ENCODE measurements at places on chromosomes 4 and X.
A peak's percentile ranks its signal among the peaks of the same experiment; 100 is the strongest.

GRCh38 chr4:185838104-185838452, 26.1 kb upstream of the SORBS2 start:
- DNase-seq, result no peak

DNA sequence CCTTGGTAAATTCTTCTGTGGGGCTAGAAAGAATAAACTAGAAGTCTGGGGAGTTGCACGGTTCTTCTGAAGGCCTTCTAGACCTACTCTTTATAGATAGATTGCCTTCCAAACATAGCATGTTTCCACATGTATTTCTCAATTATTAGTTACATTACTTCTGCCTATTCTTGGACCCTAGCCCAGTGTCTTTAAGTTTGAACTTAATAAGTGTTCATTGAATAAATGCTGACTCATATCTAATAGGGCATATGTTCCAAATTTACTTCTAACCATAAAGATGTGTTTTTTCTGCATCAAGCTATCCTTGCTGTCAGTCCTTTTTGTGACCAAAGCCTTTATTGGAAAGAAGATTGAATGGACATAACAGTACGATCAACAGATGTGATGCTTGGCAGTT, 503.6 kb upstream of the ZFP42 start:
- DNase-seq, result no peak

DNA sequence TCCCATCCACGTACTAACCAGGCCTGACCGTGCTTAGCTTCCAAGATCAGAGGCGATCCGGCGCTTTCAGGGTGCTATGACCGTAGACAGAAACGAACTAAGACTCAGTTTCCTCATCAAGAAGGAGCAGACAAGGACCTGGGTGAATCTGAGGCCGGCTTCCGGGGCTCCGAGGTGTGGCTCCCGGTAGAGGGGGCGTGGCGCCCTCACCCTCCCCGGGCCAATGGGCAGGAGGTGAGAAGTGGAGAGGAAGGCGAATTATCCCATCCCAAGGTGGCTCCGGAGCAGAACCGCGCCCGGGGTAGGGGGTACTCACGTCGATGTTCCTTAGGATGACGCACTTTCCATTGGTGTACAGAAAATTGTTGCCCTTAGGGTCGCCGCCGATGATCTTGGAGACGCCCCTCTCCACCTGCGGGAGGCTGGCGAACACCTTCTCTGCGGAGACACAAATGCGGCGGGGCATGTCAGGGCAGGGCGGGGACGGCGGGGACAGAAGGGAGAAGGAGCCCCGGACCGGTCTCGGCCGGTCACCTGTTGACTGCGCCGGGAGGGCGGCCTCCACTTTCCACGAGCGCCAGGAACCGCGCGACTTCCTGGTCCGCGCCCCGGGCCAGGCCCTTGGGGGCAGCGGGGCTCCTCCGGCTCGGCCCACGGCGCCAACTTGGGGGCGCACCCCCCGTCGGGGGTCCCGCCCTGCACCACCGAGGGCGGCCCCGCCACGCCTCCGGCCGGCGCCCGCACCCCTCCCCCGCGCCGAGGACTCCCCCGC, 616 bp downstream of the WDR1 start:
- DNase-seq, result peak; percentile 71

GRCh38 chr4:6002492-6002833, 15.8 kb downstream of the C4orf50 start:
- no peak for DNase-seq

GRCh38 chr4:165222651-165222994, 15.3 kb downstream of the KLHL2 start:
- no peak for DNase-seq

- no peak for DNase-seq
Measured at GRCh38 chr4:164948975-164949374, 28.5 kb downstream of the TRIM61 start.

DNA sequence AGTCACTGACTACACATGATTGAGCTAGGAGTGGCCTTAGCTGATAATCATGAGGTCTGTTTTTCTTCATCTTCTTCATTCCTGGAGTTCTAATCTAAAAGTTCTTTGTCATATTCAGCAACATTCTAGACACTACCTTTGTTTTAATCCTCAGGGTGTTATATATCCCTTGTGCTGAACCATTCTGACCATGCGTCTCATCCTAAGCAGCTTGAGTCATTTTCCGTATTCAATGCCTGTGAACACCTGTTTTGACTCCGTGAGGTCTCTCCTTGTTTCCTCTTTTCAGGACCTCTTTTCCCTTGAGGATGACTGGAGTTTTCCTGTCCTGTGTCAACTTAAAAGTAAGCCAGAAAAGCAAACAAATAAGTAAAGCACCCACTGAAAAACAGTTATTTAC, 597.9 kb downstream of the GBA3 start:
- no peak for DNase-seq

DNA sequence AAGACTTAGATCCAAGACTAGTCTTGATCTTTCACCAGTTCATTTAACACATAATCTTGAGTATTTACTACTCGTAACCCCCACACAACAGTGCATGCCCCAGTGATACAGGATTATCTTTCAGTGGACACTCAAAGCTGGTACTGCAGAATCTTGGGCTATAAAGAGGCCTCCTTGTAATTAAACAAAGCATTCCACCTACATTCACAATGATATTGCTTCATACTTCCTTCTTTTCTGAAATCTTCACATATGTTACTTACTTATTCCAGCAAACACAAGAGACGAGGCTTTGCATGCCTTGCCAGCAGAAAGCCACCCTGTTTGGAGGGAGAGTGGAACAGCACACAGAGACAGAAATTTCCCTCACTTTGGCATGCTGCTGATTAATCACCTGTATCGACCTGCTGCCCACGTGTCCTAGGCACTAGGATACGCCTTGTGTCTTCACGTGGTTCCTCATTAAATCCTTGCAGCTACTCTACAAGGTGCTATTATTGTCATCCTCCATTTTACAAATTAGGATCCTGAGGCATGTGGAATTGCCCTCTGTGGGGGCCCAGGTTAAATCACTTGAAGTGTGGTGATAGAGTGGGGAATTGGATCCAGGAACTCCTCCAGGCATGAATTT, 77.3 kb downstream of the FAM184B start:
- DNase-seq, result no peak

- DNase-seq, result no peak
Measured at GRCh38 chr4:34814266-34814665, 1430.0 kb downstream of the ARAP2 start.

DNA sequence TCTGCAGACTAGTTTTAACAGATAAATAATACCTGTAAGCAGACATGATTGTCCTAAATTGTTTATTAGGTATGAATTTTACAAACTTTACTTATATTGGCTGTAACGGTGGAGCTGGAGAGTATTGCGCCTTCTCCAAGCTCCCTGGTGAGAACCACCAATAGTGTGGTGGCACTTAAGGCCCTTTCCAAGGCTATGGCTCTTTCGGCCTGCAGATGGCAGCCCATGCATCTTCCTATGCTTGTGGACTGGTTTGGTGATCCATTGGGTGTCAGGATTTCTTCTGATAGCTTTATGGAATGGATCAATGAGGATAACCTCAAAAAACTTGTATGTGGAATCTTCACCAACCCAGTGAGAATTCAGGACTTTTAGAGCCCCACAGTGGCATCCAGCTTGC, 7.8 kb downstream of the LARP1B start:
- no peak for DNase-seq

DNA sequence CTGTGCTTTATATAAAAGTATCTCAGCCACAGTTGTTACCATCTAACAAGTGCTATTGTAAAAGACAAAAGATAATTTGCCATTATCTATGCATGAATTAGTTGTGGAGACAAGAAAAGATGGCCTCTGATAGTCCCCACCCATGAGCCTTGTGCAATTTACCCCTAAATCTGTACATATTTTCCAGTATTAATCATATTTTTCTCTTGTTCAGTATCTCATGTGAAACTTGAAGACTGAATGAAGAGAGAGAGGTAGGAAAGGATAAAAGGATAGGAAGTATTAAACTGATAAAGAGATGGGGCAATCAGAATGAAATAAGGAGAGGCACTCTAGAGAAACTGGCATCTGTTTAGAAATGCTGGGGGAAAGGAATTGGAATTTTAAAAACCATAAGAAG, 3.7 kb downstream of the MYOZ2 start:
- no peak for DNase-seq

DNA sequence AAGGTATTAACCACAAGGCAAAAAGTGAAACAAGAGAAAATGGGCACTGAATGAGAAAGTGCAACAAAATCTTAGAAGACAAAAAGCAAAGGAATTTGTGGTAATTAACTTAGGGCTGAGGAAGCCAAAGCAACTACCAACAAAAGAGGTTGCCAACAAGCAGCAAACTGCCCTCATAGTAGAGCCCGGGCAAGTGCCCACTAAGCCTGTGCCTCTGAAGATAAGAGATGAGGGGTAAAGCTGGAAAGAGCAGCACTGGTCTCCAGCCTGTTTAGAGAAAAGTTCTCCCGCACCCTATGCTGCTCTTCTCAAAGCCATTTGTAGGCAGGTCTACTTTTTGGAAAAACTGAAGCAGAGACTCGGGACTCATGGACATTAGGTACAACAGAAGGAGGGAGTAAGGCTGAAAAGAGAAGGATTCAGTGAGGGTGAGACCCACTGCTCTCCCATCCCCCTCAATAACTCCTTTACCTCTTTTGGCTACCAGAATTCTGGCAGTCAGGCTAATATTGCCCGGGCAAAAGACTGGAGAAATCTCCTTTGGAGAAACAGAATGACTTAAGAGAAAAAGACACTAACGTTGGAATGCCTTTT, 29.6 kb upstream of the KCNE5 start:
- DNase-seq, result no peak

DNA sequence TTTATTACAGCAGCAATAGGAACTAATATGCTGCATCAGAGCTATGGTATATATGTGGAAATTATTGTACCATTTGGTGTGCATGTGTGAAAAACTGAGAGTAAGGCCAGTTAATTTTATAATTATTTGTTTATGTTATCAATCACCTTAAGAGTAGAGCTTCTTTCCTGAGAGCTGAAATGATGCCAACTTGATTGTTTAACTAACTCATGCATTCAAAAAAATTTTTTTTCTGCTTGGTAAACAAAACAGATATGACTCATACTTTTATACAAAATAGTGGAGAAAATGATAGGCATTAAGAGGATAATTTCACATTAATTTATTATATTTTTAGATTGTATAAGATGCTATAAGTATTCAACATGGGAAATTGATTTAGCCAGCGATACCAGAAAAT, 622.7 kb downstream of the RAPGEF2 start:
- DNase-seq, result no peak

- DNase-seq, result no peak
Measured at GRCh38 chr4:41323706-41324105, 67.0 kb downstream of the UCHL1 start.

DNA sequence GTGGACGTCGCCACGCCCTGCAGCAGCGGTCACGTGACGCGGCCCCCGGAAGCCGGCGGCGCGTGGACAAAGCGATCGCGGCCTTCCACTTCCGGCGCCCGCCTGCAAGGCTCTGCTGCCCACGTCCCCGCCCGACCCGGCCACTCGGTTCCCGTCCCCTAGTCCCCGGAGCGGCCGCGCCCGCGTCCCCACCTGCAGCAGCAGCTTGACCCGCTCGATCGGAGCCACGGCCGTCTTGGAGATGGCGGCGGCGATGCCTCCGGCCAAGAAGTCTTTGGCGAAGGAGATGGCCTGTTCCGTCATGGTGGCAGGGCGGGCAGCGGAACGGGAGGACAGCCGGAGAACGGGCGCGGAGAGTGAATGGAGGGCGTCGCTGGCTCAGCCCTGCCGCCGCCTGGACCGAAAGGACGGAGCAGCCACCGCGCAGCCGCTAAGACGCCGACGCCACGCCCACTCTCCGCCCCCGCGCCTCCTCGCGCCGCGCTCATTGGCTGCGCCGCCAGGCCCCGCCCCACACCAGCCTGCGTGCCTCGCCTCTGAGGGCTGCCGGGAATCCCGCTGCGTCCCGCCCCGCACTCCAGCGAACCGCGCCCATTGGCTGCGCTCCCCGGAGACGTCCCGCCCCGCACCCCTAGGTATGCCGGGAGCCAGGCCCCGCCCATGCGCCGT, at the start of gene SLC25A6:
Gene SLC25A6, minus strand, starts transcription at position 407 of the 669 bp plus-strand sequence. Its CDS starts 104 bp downstream, at position 303.
- peak; percentile 99 for DNase-seq

GRCh38 chrX:36543499-36543898, 464.7 kb upstream of the FAM47C start:
- no peak for DNase-seq

- no peak for DNase-seq
Measured at GRCh38 chrX:118714521-118714920, 12.9 kb upstream of the IL13RA1 start.

DNA sequence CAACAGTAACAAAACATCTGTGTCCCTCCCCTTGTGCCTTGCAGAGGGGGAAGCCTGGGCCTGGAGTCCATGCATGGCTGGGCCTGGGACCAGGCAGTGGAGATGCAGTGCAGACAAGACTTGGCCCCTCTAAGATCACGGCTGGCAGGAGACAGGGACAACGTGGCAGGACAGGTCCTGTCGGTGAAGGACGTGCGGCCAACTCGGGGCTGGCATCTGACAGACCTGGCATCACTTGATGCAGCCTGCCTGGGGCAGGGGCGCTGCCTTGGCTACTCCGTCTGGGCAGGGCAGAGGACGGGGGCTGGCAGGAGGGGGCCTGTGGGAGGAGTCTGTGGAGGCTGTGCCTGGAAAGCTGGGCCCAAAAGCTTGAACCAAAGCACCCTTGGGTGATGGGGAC, 112.1 kb downstream of the CPZ start:
- DNase-seq, result no peak

GRCh38 chrX:84186603-84187532, 1.1 kb downstream of the RPS6KA6 start:
- no peak for DNase-seq

GRCh38 chr4:56273391-56273790, 113.9 kb downstream of the AASDH start:
- no peak for DNase-seq

GRCh38 chr4:75080888-75081287, 148.0 kb downstream of the PARM1 start:
- no peak for DNase-seq

DNA sequence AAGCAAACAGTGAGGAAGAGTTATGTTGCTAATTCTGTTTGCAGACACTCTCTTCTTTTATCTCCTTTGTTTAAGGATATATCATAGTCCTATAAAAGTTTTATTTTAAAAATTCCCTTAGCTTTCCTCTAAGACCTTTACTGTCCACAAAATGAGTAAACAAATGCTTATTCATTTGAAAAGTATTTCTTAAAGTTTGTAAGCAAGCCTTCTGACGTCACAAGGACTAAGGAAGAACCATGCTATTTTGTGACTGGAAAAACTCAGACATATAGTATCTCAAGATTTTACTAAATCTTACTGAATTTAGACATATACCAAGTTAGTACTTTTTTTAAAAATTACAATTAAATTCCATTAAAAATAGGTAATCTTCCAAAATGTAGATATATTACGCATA, 5.2 kb upstream of the RBMXL3 start:
- no peak for DNase-seq

Data from activated CD4-positive, alpha-beta T cell treated with anti-CD3 and anti-CD28 coated beads, Interleukin-2, amount 50 U/mL, for 1 hour (primary cell).